Pons (tissue), 1 donor: ENCODE measurements at places on chromosomes 3 and 15.

- DNase-seq = no peak
Observed at GRCh38 chr3:56664823-56665222, 18.2 kb downstream of the TASOR start.

- peak; percentile 71 for DNase-seq
Observed at GRCh38 chr15:75042730-75043508, 19.5 kb downstream of the PPCDC start.

GRCh38 chr3:163983940-163984339 lies 1094.4 kb downstream of the SI start:
- DNase-seq = no peak

GRCh38 chr3:150911771-150912170 lies 6.5 kb upstream of the MINDY4B start:
- DNase-seq = no peak

DNA sequence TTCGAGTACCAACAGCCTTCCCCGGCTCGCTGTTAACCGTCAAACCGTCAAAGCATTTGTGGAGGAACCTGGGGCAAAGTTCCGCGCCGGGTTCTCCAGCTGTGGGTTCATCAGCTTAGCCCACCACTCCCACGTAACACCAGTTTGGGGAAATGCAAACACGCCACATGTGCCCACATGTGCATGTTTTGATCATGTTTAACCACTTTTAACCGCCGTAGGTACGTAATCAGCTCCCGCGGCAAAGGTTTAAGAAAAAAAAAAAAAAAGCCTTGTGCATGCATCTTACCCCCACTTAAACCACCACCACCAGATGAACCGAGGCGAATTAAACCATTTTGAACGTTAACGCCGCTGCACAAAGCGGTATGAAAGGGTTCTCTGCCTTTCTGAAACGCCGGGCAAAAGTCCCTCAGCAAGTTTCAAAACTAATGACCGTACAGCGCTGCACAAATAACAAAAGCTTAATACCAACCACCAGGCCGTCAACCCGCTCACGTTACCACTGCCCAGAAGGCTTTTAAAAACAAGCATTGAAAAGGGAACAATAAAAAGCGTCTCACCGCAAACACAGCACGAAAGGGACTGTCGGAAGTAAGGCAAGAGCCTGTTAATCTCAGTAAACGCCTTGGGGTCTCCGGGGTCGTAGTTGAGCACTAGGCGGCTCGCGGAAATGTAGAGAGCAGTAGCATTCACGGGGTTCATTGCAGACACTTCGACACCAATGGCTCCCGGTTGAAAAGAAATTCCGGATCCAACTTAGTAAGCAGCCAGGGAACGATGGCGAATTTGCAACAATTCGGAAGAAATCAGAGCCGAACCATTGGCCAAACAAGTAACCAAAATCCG lies 1.5 kb downstream of the MSL2 start:
- DNase-seq = peak; percentile 25

DNA sequence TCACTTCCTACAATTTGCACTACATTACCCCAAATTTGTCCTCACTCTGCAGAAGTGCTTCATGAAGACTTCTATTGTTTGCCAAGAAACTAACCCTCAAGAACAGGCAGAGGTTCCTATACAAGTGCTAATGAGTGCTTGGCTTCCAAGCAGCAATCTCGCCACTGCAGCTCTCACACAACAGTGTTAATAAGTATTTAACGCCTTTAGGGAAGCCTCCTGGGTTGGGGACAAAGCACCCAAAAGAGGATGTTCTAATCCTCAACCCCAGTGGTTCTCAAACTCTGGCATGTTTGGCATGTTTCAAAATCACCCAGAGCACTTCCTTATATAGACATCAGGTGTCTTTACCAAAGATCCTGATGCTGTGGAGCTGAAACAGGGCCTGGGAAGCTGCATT lies 64.6 kb downstream of the ZIC4 start:
- no peak for DNase-seq

DNA sequence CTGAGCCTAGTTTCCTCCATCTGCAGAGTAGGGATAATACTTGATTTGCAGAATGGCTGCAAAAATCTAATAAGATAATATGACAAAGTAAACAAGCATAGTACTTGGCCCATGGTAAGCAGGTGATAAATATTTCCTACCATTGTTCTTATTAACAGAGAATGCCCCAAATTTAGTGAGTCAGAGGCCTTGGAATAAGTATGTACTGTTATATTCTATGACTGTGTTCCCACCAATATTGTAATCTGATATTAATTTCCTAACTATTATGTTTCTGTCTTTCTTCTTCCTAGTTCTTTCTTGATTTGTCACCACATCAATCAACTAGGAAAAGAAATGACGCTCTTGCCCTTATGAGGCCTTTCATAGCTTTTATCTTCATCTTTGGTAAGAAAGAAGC lies 178.4 kb upstream of the SLC2A2 start:
- DNase-seq = no peak

DNA sequence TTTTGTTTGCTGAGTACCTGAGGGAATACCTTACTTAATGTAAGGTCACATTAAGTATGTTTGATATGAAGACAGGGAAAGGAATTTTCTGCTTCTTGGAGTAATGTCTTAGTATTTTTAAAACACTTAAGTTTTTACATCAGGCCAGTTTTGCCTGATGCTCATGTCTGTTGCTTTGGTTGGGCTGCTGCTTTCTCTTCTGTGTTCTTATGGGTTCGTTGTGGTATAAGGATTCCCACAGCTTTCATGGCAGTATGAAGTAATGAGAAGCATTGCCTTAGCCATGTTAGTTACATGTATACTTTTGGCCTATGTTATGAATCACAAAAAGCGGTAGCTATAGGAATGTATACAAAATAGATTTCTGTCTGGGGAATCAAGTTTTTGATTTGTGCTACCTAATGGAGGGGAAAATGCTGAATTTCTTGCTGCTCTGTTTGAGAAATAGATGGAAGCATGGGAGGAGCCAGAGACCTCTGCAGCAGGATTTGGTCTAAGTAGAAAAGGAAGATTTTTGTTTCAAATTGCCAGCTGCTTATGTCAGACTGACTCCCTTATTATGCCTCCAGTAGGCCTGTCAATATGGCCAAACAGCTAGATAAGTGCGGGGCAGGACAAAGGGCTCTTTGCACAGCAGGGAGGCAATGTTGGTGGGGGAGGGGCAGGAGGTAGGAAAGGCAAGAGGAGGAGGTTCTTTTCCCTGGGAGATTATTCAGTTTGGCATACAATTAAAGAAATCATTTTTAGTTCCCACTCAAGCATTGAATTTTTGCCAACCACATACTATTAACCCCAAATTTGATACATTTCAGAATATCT lies 5.2 kb downstream of the SETD5 start:
- peak; percentile 88 for DNase-seq

DNA sequence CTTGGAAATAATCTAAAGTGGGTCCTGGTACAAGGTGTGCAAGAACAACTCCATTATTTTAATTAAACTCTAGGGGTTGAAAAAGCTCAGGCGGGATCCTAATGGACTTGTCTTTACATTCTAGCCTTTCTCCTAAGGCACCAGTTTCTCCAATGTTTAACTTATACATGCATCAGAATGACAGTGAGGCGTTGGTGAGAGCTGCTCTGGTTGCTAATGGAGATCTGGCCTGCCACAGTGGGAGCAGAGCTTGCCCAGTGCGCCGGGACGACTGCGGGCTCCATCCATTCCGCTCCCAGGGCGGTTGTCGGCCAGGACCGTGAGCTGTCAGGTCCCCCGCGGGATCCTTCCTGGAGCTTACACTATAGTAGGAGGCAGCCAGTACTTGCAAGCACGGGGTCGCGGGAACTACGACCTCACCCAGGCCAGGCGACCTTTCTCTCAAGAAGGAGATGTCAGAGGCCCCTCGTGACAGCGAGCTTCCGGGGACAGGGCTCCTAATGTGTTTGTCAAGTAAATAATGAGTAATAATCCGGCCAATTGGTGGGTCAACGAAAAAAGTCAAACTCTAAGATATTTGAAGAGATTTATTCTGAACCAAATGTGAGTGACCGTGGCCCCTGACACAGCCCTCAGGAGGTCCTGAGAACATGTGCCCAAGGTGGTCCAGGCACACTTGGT lies 991 bp upstream of the HIGD1A start:
- DNase-seq = peak; percentile 30

DNA sequence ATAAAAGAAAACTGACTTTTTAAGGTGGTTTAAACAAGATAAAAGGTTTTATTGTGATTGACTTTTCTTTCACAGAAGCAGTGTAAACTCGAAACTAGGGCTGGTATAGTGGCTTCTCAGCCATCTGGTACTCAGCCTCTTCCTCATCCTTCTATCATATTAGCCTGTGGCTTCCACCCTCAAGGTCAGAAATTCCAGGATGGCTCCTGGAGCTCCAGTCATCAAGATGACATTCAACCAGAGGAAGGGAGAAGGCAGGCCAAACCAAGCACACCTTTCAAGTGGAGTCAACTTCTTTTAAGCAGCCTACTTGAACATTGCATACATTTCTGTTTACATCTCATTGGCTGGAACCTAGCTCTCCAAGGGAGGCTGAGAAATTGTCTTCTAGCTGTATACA lies 1.3 kb upstream of the MESD start:
- peak; percentile 50 for DNase-seq

- DNase-seq = no peak
Observed at GRCh38 chr3:51982352-51982837, 940 bp upstream of the ACY1 start.

GRCh38 chr3:47976135-47976732 lies 40.0 kb downstream of the MAP4 start:
- DNase-seq = no peak

DNA sequence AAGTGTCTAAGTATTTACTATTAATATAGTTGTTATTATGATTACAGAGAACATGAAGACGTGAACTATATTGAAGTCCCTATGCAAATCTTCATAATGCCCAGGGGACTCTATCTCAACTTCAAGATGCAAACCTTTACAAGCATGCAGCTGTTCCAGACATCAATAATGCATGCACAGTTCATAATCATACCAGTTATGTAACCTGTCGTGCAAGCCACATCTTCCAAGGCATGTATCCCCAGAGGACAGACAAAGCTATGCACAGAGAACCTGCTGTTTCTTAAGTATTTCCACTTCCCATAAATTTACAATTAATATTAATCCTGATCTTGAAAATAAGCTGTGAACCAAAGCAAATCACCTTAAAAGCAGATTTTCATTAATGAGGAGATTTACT lies 534.1 kb downstream of the TUSC7 start:
- DNase-seq = no peak

GRCh38 chr15:92425578-92426225 lies 32.0 kb downstream of the ST8SIA2 start:
- DNase-seq = no peak

- DNase-seq = no peak
Observed at GRCh38 chr3:181948286-181948685, 236.6 kb downstream of the SOX2 start.

GRCh38 chr3:83460052-83460451 lies 1498.7 kb upstream of the CADM2 start:
- DNase-seq = no peak

- DNase-seq = peak; percentile 86
Observed at GRCh38 chr3:128075522-128076482, 23.6 kb downstream of the SEC61A1 start.

DNA sequence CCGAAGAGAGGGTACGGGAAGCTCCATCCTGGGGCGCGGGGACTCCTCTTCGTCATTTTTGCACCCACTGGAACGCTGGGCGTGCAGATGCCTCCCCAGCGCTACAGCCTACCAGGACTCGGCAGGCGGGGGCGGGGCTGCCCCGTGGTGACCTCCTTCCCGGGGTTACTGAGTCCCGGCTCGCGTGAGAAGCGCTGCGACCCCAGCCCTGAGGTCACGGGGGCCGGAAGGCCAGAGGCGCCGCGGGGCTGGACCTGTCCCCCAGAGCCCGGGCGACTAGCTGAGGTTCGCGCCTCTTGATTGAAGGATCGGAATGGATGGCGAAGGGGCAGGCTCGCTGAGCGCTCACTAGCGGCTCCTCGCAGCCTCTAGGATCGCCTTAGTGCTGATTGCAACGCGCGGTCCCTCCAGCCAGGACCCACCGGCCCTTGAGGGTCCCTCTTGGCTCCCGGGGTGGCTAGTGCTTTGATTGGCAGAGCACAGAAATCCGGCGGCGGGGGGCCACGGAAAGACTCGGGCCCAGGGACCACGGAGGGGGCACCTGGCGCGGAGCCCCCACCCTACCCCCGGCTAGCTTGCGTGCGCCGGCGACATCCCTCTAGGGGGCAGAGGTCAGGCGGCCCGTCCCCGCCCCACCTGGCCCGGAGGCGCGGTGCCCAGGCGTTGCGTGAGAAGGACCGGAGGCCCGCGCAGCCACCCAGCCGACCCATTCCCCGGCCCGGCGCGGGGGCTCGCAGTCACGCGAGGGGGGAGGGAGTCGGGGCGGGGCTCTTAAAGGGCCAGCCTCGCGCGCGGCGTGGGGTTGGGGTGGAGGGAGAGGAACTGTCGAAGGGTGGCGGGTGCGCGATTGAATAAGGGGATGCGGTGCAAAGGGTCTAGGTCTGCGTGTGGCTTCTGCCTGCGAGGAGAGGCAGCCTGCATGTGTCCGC lies 781 bp upstream of the CYP1A1 start:
- DNase-seq = no peak

- no peak for DNase-seq
Observed at GRCh38 chr3:58776231-58776630, 109.7 kb upstream of the FAM3D start.

- DNase-seq = no peak
Observed at GRCh38 chr15:68436680-68437079, 4.7 kb upstream of the ITGA11 start.

DNA sequence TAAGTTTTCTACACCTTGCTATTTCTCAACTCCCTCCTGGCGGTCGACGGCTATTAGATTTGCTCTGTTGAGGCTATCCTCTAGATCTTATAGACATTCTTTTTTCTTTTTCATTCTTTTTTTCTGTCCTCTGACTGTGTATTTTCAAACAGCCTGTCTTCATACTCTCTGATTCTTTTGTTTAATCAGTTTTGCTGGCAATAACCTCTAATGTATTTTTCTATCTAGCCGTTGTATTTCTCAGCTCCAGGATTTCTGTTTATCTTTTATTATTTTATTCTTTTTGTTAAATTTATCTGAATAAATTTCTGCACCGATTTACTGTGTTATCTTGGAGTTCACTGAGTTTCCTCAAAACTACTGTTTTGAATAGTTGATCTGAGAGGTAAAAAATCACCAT lies 31.5 kb downstream of the NLGN1 start:
- no peak for DNase-seq

GRCh38 chr15:94366781-94367180 lies 135.4 kb downstream of the MCTP2 start:
- no peak for DNase-seq

DNA sequence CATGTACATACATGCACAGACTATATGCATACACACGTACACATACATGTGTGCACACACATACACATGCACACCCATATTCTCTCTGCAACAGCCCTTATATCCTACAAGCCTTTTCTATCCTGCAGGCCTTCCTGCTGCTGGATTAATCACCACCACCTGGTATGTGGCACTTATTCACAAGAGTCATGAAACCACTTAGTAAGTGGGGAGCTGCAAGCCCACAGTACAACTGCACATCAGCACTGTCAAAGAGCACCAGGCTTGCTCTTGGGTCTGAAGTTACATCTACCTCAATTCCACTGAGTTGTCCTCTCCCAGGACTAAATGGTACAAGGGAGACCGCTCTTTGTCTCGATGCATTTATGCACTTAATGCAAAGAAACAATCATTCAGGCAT lies 233.2 kb downstream of the KLF13 start:
- DNase-seq = no peak
